Fibroblast of skin of abdomen (primary cell): ENCODE measurements at places on chromosomes 6 and 20.
A peak's percentile ranks its signal among the peaks of the same experiment; 100 is the strongest.

GRCh38 chr6:33779290-33779689 is 9.6 kb downstream of the LEMD2 start:
- no peak for DNase-seq

DNA sequence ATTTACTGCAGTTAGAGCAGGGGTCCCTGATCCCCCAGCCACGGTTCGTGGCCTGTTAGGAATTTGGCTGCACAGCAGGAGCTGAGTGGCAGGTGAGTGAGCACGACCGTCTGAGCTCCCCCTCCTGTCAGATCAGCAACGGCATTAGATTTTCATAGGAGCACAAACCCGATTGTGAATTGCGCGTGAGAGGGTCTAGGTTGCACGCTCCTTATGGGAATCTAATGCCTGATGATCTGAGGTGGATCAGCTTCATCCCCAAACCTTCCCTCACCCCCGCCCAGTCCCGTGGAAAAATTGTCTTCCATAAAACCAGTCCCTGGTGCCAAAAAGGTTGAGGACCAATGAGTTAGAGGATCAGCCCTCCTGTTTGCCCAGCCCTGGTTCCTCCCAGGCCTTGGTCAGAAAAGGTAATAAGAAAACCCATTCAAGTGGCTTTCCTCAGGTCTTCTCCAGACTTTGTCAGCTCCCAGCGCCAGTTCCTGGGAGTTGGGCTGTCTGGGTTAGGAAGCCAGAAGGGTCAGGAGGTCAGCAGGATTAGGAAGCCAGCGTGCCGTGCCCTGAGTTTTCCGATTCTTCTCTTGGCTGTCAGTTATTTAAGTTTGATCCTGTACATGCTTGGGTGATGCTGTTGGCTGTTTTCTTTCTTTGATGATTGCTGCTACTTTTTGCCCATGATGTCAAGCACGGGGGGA is 139.9 kb upstream of the PMEPA1 start:
- DNase-seq: no peak

DNA sequence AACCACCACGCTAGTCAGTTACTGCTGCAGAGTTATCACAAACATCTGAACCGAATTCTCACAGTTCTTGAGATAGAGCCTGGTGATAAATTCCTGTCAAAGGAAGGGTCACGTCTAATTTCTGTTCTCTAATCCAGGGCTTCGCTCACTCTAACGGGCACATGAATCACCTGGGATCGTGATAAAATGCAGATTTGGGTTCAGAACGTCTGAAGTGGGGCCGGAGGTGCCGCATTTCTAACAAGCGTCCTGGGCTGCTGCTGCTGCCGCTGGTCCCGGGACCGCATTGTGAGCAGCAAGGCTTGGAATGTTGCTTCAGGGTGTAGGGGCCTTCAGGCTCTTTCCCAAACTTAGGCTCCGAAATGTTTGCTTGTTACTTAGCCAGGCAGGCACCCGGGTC is 264.1 kb downstream of the CDC5L start:
- no peak for DNase-seq

DNA sequence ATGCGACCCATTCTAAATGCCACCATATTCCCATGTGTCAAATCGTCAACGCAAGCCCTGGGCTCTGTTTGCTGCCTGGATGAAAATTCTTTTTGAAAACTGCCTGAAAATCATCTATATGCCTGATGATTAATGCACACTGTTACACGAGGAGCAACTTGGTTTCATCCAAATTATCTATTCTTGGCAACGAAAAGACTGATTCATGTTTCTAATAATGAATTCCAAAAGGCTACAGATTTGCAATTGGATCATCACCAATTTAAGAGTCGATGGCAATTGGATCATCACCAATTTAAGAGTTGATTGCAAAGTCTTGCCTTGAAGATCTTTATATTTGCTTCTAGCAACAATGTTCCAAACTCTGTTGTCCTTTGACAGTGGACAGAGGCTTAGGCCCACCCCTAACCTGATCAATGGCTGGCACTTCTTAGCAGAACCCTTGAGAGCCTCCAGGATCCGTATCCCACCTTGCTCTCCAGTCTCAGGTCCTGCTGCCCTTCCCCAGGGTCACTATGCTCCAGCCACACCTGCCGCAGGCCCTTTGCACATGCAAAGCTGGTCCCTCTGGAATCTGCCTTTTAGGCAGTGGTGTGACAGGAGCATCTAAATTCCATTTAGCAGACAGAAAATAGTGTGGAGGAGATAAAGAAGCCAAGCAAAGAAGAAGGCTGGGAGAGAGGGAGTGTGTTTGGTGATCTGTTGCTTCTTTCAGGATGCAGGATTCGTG is 460.9 kb upstream of the SULF2 start:
- peak; percentile 49 for DNase-seq

DNA sequence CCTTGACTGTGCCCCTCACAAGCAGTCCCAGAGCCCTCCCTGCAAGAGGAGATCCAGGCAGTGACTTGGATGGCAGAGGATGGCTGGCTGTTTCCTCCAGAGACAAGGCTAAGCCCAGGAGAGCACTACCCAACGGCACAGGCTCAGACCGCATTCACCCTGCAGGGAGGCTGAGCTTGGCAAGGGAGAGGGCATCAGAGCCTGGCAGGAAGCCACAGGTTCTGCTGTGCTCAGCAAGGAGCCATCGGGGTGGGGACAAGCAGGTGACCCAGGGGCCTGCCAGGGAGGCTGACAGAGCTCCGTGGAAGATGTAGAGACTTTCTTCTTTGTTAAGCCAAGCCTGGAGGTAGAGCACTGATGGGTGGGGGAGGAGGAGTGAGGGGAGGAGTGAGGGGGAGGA is 159.2 kb upstream of the CST7 start:
- DNase-seq: no peak

- no peak for DNase-seq
Observed at GRCh38 chr20:24487240-24487639, 17.8 kb downstream of the SYNDIG1 start.

GRCh38 chr20:15817351-15817750 is 755.9 kb downstream of the KIF16B start:
- DNase-seq: no peak

- no peak for DNase-seq
Observed at GRCh38 chr20:21499641-21500040, 14.2 kb downstream of the NKX2-2 start.

DNA sequence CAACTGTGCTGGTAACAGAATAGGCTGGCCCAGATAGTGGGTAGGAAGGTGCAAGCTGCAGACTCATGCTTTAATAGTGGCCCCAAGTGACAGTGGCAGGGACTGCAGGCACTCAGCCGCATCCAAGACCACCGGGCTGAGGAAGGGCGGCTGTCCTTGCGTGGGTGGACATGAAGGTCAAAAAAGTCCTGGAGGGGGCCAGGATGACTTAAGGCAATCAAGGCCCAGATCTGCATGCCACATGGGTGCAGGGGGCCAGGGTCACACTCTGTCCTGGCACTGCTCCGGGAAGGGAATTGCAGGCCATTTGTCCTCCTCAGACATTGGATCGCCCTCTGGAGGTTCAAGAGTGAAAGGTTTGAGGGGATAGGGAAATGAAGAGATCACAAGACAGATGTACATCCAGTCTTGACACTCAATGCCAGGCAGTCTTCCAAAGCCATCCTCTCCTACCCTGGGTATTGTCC is 10.4 kb upstream of the VNN2 start:
- DNase-seq: peak; percentile 4

DNA sequence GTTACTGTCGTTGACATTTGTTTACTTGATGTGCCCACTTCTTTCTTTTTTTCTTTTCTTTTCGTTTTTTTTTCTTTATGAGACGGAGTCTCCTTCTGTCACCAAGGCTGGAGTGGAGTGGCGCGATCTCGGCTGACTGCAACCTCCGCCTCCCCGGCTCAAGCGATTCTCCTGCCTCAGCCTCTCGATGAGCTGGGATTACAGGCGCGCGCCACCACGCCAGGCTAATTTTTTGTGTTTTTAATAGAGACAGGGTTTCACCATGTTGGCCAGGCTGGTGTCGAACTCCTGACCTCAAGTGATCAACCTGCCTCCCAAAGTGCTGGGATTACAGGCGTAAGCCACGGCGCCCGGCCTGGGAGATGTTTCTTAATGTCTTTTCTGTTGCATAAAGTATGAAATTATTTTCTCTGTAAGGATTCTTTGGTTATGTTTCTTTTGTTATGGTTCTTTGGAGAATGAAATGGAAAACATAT is 33.3 kb upstream of the PRSS16 start:
- DNase-seq: no peak

DNA sequence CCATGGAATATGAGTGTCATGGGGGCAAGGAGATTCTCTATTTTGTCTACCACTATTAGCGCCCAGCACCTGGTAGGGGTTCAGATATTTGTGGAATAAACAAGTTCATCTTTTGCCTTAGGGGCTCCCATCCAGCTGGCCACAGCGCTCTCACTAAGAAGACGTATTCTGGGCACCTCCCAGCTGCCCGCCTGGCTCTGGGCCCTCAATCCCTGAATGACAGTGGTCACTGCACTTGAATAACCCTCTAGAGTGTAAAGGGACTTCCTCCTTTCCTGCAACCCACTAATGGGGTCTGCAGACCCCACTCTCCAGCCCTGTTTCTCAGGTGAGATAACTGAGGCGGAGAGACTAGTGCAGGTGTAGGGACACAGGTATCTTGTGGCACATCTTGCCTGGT is 36.2 kb downstream of the SNX5 start:
- DNase-seq: no peak

DNA sequence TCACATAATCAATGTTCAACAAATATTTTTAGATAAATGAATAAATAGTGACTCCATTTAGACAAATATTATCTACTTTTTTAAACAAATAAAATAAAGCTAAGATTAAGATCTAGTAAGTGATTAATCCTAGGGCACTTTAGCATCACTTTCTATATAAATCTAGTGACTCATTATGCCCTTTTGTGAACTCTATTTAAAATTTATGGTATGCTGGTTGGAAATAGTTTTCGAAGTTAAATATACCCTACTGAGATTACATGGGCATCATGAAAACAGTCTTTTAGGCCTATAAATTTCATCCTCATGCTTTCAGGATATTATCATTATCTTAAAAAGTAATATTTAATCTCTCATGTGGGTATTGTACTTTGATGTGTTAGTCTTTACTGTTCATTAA is 140.4 kb upstream of the UFL1 start:
- no peak for DNase-seq

DNA sequence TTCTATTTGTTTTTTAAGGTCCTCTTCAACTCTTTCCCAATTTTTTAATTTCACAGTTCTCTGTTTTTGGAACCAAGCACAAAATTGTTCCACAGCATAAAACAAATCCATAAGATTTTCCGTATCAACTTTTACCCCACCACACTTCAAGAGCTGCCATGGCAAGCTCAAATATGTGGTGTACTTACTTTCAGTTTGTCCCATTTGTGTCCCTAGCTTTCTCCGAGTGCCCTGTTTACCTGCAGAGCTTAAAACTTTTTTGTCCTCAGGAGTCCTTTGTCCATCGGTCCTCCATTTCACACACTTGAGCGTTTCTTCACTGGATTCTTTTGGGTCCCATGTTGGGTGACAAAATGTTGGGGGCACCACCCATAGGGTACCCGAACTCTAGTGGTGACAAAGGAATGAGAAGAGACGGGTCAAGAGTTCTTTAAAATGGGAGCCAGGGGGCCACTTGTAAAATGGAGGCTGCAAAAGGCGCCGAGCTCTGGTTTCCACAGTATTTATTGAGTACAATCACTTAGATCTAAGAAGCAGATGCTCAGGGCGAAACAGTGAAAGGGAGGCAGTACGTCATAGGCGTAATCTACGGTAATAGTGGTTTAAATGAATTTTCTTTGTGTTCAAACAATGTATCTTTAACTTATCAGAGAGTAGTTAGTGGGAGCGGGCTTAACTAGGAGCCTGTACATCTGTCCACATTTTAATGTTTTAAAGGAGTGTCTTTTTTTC is 39.8 kb upstream of the SERINC1 start:
- DNase-seq: no peak

DNA sequence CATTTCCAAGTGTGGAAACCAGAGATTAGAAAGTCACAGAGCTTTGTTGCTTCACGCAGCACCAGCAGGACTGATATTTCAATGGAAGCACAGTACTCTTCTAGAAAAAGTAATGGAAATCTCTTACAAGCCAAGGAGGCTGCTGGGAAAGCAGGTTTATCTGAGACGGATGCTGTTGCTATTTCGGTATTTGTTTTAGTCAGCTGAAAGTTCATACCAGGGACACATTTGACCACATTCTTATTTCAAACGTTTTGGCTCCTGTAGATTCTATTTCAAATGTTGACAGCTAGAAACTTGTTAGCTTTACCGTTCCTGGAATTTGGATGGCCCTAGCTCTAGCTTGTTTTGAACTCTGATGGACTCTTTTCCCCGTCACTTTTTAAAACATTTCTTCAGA is 3.7 kb upstream of the TMEM242 start:
- no peak for DNase-seq

DNA sequence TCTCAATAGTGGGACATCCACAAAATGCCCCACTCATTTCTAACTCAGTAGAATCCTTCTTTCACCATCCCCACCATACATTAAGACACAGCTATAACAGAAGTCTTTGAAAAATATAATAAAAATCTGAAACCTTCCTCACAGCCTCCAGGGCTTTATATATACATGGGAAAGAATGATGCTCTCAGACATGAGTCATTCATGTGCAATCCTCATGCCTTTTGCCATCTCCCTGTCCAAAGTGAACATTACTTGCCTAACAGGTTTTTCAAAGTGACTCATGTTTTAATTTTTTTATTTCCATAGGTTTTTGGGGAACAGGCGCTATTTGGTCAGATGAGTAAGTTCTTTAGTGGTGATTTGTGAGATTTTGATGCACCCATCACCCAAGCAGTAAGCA is 162.7 kb downstream of the RALGAPA2 start:
- DNase-seq: peak; percentile 39

DNA sequence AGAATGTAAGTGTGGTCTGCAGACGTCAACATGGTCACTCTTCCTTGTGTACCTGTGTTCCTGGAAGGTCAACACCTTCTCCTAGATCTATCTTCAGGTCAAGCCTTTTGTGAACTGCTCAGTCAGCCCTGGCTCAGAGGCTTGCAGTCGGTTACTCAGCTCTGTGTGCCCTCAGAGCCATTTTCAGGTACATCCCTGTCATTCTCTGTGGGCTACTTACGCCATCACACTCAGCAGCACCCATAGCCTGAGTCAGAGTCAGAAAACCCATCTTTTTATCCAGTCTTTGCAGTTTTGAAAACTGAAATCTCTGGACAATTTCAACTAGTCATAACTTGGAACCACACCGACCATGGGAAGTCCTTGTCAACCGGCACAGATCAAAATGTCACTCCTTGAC is 35.3 kb downstream of the TGM3 start:
- DNase-seq: no peak

GRCh38 chr20:7673841-7674240 is 266.4 kb downstream of the HAO1 start:
- DNase-seq: peak; percentile 93

DNA sequence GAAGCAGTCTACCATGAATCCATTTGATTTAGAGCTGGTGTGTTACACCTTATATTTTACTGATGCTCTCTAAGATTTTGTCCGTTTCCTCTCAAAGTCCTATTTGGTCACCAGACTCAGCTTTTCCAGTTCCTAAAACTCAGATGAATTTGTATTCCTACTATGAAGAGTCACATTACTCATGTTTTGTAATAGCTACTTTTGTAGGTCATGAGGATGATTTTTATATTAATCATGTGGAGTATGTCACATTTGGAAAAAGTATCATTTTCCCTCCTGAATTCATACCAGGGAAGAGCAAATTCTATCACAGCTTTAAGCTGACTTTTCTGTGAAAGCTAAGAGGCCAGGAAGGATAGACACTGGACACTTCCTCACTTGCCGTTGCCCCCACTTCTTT is 140.6 kb upstream of the SCGN start:
- DNase-seq: peak; percentile 20

- DNase-seq: peak; percentile 25
Observed at GRCh38 chr20:17614176-17614811, 44.4 kb downstream of the DSTN start.
